ENCODE measurements at places on chromosomes 6 and 20.

GRCh38 chr6:39143238-39143930 lies 28.4 kb upstream of the SAYSD1 start:
- DNase-seq: peak; percentile 25

DNA sequence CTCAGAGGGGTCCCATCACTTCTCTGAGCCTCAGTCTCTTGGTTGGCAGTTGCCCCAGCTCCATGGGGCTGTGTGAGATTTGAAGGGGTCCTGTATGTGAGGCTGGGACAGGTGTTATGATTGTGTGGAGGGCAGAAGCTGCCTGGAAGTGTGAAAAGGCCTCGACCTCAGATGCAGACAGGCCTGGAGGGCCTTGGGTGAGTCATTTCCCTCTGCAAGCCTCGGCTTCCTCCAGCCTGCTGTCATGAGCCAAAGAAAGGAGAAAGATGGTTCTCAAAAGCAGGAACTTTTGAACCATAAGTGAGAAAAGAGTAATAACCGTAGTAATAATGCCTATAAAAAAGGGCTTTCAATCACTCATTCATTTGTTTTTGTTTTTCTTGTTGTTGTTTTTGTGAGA lies 37.5 kb downstream of the SNAI1 start:
- peak; percentile 51 for DNase-seq

GRCh38 chr6:85136310-85136709 lies 313.6 kb upstream of the NT5E start:
- no peak for DNase-seq

DNA sequence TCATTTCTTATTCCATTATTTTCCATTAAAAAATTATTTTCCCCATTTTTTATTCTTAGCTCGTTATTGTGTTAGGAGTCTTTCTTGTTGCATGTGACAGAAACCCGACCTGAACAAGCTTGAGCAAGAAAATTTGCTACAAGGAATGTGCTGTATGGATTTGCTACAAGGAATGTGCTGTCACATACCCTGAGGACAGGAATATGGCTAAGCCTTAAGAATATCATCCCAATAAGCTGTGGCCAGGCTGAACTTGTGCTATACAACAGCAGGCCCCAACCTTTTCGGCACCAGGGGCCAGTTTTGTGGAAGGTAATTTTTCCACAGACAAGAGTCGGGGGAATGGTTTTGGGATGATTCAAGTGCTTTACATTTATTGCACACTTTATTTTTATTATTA lies 114.0 kb downstream of the TRMT11 start:
- no peak for DNase-seq

DNA sequence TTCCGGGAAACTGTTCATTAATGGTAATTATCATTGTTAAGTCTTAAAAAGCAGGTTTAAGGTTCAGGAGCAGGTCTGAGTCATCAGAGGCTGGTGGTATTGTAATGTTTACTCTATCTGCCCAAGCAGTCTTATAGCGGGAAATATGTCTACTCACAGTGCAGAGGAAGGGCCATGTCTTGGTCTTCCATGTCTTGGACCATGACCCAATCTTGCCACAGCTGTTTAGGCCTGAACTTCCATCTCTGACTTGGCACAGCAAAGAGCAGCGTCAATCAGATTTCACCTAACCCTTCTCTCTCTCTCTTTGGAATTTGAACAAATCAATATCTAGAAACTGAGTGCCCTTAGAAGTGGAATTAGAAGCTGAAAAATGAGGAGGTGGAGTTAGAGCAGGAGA lies 25.8 kb downstream of the SLC2A12 start:
- DNase-seq: peak; percentile 5

GRCh38 chr20:24746351-24746685 lies 202.8 kb upstream of the CST7 start:
- no peak for DNase-seq

GRCh38 chr20:41499064-41499463 lies 119.1 kb downstream of the CHD6 start:
- DNase-seq: no peak

DNA sequence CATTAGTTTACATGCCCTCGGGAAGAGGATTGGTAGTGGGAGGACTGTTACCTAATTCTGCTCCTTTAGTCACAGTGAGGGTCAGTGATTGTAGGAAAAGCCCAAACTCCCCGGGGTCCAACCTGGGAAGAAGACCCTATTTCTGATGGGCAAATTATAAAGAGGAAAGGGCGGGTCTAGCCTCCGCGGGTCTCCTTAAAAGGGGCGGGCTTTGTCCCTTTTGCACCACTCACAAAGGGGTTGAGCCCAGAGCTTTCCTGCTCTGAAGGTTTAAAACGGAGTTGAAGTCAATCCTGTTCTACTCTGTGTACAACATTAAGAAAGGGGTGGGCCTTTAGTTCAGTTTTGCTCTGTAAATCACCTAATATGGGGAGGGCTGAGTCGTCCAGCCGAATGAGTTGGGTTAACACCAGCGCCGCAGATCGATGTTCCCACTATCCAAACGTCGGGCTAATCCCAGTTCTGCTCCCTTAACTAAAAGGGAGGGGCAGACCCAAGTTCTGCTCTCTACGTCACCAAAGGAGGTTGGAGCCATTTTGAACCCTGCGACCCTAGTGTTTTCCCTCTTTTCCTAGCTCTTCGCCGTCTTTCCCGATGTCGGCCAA lies 920 bp upstream of the RNF5 start:
- DNase-seq: no peak

- DNase-seq: no peak
Observed at GRCh38 chr20:52668626-52669025, 303.5 kb upstream of the TSHZ2 start.

DNA sequence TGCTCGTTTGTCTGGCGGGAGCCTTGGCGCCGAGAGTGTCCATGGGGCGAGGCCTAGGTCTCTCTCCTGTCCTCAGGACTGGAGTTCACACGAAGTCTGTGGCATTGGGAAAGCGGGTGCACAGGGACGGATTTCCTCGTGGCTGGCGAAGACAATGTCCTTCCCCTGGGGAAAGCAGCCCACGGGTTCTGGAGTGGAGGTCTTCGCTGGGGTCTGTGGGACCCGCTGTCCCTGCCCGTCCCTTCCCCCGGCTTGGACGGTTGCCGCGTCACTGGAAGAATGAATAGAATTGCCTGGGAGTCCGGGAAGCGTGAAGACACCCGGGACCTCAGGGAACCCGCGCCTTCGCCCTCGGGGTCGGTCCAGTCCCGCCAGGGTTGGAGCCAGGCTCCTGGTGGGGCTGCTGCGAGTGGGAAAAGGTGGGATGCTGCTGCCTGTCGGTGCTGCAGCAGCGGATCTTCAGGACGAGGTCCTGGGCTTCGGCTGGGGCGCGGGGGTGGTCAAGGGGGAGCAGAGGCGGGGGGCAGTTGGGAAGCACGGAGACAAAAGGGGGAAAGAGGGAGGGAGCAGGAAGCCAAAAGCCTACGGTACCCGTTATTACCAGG lies 441.8 kb upstream of the DEFB115 start:
- DNase-seq: no peak

- DNase-seq: no peak
Observed at GRCh38 chr20:59812286-59813125, 120.9 kb downstream of the SYCP2 start.

DNA sequence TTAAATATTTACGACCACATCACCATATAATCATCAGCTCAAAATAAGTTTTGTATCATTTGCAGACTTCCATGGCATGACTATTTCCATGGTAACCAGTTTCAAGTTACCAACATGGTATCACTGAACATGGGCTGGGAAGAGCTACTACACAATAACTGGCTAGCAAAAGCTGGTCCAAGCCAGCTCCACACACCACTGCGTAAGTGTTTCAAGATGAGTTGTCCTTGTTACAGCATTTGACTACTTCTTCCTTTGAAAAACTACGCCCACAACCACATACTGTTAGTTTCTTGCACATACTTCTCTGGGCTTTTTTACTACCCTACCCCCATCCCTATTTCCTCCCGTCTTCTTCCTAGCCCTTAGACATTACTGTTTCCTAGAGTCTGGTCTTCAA lies 8.5 kb downstream of the CD164 start:
- DNase-seq: no peak

DNA sequence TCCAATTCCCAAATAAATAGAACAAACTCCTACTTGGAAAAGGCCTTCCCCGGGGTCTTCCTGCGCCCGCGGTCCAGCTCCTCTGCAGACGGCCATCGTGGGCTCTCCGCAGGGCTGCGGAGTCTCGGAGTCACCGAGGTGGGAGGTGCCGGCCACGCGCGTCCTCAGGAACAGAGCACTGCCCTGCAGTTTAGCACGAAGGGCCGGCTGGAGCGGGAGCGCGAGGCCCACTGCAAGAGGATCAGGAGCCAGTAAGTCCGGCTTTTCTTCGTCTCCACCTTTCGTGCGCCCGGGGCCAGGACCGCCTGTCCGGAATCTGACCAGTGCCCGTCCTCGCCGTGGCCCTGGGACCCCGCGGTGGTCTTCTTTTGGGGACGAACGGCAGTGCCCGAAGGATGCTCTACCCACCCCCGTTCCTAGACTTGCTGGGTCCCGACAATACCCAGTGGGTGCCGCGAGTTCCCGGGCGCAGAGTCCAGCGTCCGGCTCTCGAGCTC lies 1.4 kb downstream of the BHLHE23 start:
- DNase-seq: no peak

- DNase-seq: peak; percentile 56
Observed at GRCh38 chr6:167005350-167006159, 6.4 kb downstream of the CEP43 start.

GRCh38 chr20:48845721-48846306 lies 18.0 kb upstream of the PREX1 start:
- peak; percentile 47 for DNase-seq

DNA sequence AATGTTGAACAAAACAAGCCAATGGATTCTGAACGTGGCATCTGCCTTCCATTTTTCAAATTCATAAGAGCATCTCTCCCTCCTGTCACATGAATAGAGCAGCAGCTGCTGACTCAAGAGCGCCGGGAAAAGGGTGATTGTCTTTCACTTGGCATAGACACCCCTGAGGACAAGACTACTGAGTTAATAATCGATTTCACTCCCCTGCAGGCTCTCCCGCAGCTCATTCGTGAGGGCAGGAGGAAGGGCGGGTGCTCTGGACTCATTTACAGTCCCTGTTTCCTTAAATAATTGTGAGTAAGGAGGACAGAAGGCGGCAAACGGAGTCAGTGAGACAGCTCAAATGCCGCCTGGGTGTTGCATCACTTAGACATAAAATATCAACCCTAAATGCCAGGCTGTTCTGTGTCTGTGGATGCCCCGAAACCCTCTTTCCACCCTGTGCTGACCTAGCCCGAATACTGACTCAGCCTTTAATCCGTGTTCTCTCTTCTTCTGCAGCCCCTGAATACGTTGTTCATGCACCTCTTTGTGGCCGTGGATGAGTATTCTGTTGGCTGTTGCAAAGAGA lies 21.6 kb downstream of the CFAP61 start:
- no peak for DNase-seq

GRCh38 chr6:112041535-112041934 lies 12.4 kb upstream of the CCN6 start:
- DNase-seq: peak; percentile 25

DNA sequence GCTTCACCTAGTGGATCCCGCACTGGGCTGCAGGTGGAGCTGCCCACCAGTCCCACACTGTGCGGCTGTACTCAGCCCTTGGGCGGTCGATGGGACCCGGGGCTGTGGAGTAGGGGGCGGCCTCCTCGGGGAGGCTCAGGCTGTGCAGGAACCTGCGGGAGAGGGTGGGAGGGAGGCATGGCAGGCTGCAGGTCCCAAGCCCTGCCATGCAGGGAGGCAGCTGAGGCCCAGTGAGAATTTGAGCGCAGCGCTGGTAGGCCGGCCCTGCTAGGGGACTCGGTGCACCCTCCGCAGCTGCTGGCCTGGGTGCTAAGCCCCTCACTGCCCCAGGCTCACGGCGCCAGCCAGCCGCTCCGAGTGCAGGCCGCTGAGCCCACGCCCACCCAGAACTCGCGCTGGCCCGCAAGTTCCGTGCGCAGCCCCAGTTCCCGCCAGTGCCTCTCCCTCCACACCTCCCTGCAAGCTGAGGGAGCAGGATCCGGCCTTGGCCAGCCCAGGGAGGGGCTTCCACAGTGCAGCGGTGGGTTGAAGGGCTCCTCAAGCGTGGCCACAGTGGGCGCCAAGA lies 1407.6 kb downstream of the EPHA7 start:
- no peak for DNase-seq

DNA sequence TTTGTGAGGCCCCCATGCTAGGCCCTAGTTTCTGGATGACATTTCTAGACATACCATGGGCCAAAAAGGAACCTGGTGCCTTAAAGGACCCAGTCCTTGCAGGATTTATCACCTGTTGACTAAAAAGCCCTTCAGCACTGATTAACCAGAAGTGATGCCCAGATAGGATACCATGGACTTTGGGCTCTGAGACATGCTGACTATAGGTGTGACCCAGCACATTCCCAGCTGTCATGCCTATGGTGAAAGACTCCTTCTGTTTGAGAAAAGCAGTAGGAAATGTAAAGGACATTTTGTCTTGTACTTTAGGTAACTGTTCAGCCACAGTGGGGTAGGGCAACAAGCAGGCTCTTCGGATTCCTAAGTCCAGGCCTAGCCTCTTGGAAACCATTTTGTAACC lies 724.2 kb downstream of the CD109 start:
- no peak for DNase-seq

DNA sequence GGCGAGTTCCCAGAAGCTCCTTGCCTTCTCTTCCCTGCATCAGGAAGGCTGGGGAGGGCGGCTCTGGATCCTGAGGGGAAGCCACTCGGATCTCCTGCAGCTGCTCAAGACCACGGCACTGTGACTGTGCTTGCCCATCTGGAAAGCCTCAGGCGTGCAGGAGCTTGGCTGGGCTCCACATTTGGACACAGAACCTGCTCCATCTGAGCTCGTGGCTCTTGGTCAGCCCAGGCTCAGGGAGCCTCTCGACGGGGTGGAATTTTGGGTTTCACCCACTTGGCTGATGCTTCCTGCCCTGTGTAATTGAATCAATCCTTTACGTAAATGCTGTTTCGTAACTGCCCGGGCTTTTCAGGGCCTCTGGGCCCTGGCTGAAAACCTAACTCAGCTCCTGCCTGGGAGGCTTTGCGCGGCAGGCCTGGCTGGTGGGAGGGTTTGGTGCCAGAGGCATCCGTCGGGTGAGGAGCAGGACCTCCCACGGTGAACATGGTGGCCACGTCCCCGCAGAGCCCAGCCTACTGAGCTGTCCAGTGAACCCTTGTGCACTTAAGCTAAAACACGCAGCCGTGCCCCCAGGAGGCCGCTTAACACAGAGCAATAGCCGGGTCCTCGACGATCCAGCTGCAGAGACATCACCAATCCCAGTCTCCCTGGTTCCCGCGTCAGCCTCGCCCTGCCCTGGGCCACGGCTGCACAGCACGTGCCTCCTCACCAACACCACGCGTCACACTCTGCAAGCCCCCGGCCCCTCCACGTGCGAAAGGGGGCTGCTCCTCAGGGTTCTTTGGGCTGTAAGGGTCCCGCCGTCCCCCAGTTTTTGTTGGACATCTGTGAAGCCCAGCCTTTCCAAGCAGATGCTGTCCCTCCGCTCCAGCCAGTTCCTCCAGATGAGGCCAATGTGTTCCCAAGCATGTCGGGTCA lies 241.0 kb downstream of the DLL1 start:
- peak; percentile 47 for DNase-seq
